ENCODE measurements at places on chromosomes 3 and 15.
A peak's percentile ranks its signal among the peaks of the same experiment; 100 is the strongest.

GRCh38 chr3:52407779-52408178 is 37.1 kb downstream of the SEMA3G start:
- no peak for DNase-seq

DNA sequence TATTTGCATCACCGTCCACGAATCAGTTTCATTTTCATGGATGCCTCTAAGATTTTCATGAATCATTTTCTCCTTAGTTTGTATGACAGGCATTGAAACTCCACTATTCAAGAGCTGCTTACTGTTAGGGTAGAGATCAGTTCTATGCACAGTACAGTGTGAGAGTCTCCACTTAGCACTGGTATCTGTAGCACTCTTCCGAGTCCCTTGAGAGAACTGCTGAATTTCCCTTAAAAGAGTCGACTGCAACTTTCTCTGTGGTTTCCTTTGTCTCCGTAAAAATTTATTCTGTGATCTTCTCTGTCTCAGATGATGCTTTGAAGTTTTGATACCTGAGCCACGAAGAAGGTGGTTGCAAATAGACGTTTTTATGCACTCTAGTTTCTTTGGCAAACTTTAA is 14.8 kb downstream of the GTPBP8 start:
- no peak for DNase-seq

DNA sequence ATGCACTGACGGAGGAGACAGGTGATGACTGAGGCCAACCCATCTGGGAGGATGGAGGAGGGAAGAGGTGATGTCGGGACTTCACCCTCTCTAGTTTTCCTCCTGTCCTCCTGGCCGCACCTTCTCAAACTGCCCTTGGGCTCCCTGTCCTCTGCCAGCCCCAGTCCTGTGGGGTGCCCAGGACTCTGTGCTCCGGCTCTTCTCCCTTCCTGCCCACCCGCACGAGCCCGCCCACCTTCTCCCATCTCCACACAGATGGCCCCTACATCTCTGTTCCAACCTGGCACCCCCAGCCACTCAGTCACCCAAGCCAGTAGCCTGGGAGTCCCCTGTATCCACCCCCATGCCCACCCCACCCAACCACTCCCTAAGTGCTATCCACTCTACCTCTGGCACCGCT is 206.7 kb upstream of the LINGO1 start:
- no peak for DNase-seq

DNA sequence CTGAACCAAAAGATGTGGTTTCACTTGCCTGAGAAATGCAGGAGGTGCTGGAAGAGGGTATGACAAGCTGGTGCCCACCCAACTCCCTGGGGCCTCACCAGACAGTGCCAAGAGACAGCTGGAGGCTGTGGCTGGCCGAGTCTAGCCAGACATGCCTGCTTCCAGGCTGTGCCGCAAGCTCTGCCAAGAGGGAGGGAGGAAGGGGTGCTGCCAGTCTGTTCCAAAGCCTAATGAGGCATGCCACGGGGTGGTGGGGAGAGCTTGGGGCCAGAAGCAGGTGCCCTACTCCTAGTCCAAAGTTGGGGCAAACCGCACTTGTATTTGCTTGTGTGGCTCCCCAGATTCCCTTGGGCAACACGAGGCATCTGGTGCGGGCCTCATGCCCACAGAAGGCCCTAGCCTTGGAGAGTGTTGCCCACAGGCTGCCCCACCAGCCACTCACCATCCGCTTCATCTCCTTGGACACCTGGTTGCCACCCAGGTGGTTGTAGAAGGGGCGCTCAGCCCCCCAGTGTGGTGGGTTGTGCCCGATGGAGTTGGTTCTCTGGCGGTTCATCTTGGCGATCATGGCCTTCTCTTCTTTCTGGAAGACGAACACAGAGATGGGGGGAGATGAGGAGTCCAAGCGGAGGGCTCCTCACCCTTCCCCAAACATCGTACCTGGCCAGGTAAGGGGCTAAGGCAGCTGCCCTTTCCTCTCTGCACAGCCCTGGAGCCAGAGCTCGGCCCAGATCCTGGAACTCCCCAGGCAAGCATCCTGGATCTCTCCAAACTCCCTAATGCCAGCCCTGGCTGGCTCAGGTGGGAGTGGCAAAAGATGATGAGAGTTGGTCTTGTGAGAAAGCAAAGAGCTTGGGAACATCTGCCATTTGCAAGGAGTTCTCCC is 123.4 kb downstream of the SEC22A start:
- no peak for DNase-seq

GRCh38 chr15:51368751-51369450 is 27.4 kb downstream of the GLDN start:
- no peak for DNase-seq

GRCh38 chr3:56987238-56987895 is 73.1 kb upstream of the SPATA12 start:
- DNase-seq = no peak

DNA sequence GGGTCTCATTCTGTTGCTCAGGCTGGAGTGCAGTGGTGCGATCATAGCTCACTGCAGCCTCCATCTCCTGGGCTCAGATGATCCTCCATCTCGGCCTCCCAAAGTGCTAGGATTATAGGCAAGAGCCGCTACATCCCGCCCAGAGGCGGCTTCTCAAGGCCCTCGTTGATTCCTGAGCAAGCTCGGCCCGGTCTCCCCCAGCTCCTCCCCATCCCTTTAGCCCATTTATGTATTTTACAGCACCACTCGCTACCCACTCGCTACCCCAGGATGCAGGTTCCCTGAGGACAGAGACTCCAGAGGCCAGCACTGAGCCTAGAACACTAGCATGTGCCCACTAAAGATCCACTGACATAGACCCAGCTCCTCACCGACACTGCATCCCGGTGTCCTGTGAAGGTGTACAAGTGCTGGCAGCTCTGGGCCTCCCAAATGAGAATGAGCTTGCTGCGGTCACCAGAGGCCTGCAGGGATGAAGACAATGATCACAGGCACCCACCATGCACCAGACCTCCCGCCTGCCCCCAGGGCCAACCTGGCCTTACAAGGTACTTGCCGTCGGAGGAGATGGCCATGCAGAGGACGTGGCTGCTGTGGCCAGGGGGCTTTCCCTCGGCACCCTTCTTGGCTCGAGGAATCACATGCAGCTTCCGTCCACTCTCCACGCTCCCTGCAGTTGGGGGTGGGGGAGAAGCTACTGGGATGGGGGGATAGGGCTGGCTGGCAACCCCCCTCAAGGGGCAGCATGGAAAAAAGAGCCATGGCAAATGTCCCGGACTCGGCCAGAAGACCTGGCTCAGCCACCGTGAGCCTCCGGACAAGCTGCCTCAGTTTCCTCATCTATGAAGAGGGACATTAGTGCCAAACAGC is 5.6 kb downstream of the RRP9 start:
- DNase-seq = no peak

DNA sequence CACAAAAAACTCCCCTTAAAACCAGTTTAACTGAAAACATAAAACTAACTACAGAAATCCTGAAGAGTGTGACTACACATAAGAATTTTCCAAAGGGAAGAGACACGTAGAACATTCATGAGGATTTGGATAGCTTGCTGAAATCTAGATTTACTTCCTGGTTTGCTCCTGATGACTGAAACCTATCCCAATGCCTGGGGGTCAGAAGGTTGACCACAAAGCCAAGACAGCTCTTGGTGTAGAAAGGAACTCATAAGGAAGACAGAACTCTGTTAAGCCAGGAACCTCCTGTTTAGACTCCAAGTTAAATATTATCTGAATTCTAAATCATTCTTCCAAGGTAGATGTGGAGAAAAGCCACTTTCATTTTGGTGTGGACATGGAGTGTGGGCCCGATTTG is 92.8 kb downstream of the TFG start:
- DNase-seq = no peak

DNA sequence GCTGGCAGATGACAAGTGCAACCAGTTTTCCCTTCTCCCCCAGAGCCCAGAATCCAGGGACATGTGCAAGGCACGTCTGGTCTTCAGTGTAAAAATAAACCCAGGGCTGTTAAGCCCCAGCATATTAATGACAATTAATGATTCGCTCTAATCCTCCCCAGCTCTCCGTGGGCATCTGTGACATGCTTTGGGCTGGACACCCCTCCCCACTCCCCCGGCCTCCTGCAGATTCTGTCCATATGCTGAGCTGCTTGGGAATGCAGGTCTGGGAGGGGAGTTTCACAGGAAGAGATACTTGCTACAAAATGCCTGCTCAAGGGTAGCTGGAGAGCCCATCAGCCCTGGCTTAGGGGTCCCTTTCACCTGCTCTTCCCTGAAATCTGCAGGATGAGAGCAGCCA is 43.0 kb upstream of the NTRK3 start:
- no peak for DNase-seq

- DNase-seq = no peak
These were observed 12.8 kb upstream of the ARRDC4 start for GRCh38 chr15:97947465-97948260.

GRCh38 chr15:70698836-70699390 is 64.4 kb downstream of the UACA start:
- no peak for DNase-seq

DNA sequence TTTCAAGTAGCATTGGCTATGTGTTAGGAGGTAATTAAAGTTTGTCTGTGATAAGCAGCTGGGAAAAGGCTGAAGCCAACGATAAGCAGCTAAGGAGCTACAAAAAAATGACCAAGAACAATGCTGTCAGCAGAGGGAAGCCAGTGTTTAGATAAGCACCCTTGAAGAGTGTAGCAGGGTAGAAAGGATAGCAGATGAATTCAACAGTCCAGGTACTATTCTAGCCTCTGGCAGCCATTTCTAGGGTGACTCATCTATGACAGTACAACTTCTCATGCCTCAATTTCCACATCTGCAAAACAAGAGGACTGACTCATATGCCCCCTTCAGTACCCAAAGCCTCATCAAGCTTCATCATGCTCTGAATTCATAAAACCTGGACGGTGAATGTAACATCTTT is 617.6 kb upstream of the UBE2E2 start:
- no peak for DNase-seq

- DNase-seq = no peak
These were observed 202.7 kb upstream of the KBTBD8 start for GRCh38 chr3:66795365-66795764.

- DNase-seq = no peak
These were observed 49.1 kb upstream of the RFX7 start for GRCh38 chr15:56292546-56293316.

DNA sequence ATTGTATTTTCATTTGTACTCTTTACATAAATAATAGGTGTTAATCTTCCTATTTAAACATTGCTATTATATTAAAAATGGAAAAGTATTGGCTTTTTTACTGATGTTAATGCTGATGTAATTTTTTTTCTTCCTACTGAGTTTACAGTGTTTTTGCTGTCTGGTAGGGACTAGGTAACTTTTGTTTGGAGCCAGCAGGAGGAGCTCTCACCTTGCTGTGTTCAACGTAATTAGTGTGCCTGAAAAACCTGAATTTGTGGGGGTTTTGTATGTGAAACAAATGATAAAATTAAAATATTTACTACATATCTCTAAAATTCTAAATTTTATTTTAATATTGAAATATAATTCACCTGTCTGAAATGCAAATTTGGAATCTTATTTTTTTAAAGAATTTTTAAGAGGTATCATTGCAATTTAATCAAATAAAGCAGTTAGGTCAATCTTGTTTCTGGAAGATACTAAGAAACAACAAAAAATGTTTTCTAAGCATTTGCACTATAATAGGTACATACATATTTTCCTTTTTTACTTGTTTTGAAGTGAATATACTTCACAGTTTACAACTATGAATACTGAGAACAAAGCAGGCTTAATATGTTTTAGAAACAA is 48.8 kb downstream of the EPHA6 start:
- no peak for DNase-seq

- DNase-seq = no peak
These were observed 2.3 kb upstream of the MBNL1 start for GRCh38 chr3:152266221-152266995.

GRCh38 chr3:101809178-101810021 is 30.4 kb downstream of the NXPE3 start:
- peak; percentile 38 for DNase-seq

GRCh38 chr15:29337156-29337959 is 67.7 kb upstream of the NSMCE3 start:
- no peak for DNase-seq
